ENCODE measurements at places on chromosomes 3 and 15.

- no peak for DNase-seq
Measured at GRCh38 chr15:45268135-45268534, 16.1 kb downstream of the SLC28A2 start.

DNA sequence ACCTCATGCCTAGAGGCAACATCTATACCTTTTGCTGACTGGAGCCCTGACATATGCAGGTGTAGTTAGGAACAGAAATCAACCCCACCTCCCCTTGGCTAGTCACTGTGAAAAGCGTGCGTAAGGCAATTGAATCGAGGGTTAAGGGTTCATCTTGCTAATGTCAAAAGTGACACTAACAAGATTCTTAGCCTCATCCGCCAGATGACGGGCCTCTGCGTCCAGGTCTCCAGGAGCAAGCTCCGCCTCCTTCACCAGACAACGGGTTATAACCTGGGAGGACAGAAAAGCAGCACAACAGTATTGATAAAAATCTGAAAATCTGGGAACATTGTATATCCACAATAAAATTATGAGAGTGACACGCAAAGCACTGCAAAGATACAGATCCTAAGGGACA is 4.7 kb downstream of the SELENOS start:
- DNase-seq = no peak

DNA sequence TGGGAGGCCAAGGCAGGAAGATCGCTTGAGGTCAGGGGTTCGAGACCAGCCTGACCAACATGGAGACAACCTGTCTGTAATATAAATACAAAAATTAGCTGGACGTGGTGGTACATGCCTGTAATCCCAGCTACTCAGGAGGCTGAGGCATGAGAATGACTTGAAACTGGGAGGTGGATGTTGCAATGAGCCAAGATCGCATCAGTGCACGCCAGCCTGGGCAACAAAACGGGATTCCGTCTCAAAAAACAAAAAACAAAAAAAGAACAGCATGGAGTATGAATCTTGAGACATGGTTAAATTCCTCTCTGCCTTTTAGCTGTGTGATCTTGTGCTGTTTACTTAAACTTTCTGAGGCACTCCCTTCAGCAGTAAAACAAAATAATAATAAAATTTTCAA is 244.9 kb downstream of the FGF12 start:
- DNase-seq = no peak

GRCh38 chr3:8839607-8840325 is 70.4 kb upstream of the OXTR start:
- no peak for DNase-seq

DNA sequence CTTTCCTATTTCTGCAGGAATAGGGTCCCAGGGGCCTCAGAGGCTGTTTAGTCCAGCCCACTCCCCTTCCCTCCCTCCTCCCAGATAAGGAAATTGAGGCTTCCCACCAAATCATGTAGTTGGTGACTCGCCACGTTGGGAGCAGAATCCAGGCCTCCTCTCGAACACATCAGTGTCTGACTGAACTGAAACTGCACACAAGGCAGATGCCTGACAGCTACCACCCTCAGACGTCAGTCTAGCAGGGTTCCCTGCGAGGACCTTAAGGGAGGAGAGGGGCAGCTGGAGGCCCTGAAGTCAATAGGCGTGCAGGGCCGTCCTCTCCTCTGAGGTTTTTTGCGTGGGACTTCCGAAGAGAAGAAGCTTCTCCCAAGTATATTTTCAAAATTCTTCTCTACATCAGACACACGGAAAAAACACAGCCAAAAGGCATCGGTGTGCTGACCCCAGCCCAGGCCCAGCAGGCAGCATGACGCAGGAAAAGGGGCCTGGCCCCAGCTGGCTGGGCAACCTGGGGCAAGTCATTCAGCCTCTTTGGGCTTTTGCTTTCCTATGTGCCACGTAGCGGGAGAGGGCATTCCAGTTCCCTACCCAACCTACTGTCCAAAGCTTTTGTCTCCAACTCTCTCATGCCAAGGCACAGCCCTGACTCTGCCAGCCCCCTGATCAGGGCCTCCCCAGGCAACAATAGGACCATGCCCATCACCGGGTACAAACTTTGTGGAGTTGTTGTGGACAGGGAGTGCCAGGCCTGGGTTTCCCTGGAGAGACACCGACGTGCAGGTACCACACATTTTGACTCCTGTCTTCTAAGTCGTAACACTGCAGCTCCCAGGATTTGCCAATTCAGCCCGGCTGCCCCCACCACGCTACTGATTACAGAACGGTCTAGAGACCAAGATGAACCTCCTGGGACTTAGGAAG is 283.1 kb downstream of the XXYLT1 start:
- no peak for DNase-seq

GRCh38 chr15:35936284-35936683 is 390.3 kb upstream of the DPH6 start:
- no peak for DNase-seq

DNA sequence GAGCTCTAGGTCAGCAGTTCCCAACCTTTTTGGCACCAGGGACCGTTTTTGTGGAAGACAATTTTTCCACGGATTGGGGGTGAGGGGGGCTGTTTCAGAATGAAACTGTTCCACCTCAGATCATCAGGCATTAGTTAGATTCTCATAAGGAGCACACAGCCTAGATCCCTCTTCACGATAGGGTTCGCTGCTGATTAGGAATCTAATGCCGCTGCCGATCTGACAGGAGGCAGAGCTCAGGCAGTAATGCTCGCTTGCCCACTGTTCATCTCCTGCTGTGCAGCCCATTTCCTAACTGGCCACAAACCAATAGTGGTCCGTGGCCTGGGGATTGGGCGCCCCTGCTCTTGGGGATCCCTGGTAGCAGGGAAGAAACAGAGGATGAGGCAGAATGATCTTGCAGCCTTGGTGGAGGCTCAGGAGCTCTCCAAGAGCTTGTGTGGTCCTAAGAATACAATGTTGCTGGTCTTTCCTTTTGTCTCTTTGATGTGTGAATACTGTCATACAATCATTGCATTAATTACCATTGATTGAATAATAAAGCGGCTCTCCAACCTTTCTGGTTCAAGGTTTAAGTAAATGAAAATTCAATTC is 183.2 kb downstream of the FNDC3B start:
- DNase-seq = no peak

DNA sequence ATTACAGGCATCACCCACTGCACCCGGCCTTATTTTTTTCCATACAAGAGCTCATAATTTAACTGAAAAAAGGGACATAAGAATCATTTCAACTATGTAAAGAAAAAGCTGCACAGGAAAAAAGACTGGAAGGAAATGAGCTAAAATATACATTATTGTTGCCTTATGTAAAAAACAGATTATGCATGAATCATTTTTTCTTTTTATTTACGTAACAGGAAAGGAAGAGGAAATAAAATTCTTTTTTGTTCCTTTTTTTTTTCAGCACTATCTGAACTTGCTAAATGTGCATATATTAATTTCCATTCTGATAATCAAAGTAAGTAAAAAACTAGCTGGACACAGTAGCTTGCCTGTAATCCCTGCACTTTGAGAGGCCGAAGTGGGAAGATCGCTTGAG is 12.1 kb downstream of the KIF9 start:
- no peak for DNase-seq

- DNase-seq = no peak
Measured at GRCh38 chr3:134663721-134664456, 13.1 kb upstream of the KY start.

GRCh38 chr3:154122552-154122911 is 1.3 kb downstream of the ARHGEF26 start:
- no peak for DNase-seq

DNA sequence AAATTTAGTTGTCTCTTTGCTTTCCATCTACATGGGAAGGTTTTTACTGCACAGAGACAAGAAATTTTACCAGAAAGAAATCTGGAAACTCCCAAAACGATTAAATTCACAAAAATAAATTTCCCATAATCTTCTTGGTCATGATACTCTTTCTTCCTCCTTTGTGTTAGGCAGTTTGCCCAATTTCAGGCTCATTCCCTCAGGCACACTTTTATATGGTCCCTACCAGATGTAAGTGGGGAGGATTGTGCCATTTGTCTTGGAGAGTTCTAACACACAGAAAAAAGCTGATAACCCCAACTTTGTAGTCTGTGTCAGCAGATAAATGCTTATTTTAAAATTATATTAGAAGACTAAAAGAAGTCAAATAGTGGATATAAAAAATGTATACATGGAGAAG is 49.1 kb upstream of the CCDC50 start:
- DNase-seq = no peak

- no peak for DNase-seq
Measured at GRCh38 chr15:98951493-98952320, 55.9 kb downstream of the PGPEP1L start.

DNA sequence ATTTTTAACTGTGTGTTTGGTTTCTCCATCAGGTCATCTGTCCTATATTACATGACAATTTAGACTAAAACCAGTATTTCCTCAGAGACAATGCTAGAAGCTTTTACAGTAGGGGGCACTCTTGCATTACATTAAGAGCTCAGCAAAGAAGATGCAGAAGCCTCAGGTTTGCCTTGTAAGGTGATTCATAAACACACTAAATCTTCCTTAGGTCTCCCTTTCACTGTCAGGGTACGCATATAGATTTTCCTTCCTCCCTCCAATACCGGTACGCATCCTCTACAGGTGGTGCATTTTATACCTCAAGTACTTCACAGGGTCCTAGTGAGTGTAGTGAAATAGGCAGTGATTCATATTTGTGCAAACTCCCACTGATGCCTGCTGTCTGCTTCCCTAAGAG is 46.5 kb downstream of the CD86 start:
- no peak for DNase-seq

DNA sequence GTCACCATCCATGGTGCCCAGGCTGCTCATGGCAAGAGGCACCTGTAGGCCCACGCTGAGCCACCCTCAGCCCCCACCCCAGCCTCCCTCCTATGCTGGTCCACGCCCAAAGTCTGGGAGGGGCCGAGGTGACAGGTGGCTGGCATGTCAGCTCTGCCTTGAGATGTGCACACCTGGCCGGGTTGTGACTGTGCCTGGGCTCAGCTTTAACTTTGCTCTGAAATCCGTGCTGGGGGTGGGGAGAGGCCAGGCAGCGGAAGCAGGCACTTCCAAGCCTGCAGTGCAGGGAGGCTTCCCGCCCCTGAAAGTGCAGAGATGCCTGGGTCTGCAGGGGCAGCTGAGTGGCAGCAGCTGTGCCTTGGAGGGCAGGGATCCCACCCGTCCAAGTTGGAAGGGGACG is 1124.8 kb downstream of the SI start:
- DNase-seq = no peak

GRCh38 chr15:90594301-90594738 is 64.6 kb downstream of the CRTC3 start:
- DNase-seq = no peak

DNA sequence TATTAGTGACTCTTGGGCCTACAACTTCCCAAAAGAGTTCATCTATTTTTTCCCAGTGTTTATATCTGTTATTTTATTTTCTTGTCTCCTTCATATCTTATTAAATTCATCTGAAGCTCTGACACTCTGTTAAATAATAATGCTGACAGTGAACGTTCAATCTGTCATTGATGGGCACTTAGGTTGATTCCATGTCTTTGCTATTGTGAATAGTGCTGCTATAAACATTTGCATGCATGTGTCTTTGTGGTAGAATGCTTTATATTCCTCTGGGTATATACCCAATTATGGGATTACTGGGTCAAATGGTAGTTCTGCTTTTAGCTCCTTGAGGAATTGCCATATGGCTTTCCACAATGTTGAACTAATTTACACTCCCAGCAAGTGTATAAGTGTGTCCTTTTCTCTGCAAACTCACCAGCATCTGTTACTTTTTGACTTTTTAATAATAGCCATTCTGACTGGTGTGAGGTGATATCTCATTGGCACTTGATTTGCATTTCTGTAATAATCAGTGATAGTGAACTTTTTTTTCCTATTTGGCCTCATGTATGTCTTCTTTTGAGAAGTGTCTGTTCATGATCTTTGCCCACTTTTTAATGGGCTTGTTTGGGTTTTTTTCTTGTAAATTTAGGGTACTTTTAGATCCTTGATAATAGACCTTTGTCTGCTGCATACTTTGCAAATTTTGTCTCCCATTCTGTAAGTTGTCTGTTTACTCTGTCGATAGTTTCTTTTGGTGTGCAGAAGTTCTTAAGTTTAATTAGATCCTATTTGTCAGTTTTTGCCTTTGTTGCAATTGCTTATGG is 122.5 kb downstream of the LEKR1 start:
- no peak for DNase-seq

DNA sequence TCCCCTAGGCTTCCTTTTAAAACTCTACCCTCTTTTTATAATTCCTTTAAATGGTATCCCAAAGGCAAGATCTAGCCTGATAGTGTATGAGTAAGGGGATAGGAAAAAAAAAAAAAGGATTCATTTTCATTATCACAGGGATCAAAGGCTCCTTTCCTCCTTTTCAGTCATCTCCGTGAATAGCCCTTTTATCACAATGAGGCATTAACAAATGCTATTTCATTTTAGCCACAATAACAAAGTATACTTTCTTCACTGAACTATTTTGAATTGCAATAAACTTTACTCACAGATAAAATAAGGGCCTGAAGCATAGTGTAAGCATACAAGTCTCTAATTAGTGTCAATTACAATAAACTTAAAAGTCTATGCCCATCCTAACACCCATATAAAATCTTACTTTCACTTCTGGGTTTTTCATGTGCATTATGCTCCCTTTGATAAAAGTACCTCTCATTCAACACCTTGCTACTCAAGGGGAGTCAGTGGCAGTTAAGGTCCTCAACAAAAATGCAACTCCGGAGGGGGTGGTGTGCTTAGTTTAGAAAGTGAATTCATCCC is 8.6 kb downstream of the HIGD1A start:
- DNase-seq = no peak

DNA sequence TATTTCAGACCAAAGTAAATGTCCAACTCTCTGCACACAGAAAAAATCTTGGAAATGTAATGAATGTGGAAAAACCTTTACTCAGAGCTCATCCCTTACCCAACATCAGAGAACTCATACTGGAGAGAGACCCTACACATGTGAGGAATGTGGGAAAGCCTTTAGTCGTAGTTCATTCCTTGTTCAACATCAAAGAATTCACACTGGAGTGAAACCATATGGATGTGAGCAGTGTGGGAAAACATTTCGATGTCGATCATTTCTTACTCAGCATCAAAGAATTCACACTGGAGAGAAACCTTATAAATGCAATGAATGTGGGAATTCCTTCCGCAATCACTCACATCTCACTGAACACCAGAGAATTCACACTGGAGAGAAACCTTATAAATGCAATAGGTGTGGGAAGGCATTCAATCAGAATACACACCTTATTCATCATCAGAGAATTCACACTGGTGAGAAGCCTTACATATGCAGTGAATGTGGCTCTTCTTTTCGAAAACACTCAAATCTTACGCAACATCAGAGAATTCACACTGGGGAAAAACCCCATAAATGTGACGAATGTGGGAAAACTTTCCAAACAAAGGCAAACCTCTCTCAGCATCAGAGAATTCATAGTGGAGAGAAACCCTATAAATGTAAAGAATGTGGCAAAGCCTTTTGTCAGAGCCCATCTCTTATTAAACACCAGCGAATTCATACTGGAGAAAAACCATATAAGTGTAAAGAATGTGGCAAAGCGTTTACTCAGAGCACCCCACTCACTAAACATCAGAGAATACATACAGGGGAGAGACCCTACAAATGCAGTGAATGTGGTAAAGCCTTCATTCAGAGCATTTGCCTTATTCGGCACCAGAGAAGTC is 8.0 kb upstream of the ZNF501 start:
- DNase-seq = no peak
